ENCODE measurements at places on chromosomes 7 and 10.

GRCh38 chr7:128221929-128222403, 19.1 kb upstream of the LEP start:
- DNase-seq = no peak

DNA sequence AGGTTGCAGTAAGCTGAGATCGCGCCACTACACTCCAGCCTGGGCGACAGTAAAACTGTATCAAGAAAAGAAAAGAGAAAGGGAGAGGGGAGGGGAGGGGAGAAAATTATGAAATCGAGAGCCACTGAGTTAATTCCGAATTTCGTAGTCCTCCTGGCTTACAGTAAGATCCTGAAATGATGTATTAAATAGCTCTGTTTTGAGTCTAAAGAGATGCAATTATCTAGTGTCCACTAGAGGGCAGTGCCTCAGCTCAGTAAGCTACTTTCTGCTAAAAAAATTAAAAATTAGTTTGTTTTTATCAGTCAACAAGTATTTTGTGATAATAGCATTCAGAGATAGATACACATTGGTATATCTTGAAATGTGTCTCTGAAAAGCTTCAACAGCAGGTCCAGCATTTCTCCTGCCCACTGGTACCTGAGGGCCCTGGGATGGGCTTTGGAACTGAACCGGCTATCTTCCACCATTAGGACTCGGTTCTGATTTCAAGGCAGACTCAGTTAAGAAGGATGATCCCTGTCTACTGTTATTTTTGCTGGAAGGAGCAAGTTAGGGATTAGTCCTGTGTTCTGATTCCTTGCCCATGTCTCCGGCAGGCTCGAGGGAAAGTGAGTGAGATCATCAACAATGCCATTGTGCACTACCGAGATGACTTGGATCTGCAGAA, 19.5 kb downstream of the TSPAN33 start:
- peak; percentile 61 for DNase-seq

GRCh38 chr7:139741789-139742344, 35.9 kb downstream of the HIPK2 start:
- DNase-seq = no peak

GRCh38 chr7:15046861-15047260, 144.3 kb upstream of the DGKB start:
- no peak for DNase-seq

DNA sequence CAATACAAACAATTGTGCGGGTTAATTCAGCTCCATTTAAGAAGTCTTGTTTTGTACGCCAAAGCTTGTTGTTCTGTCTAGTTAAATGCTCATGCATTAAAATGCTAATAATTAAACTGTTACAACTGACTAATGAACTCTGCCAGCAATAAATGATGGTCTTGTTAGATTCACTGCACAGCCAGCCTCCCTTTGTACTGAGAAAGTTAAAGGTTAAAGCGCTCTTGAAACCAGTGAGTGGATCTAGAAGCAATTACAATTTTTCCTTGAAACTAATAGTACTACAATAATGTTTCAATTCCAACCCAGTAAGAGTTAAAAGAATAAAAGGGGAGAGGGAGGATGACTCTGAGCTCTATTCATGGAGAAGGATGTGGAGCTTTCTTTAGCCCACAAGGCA, 233.0 kb downstream of the EMX2 start:
- DNase-seq = no peak

All from astrocyte of the cerebellum (primary cell).